Muscle of back (tissue), 13 donors: ENCODE measurements at places on chromosomes 13 and 19. TPM values are rescaled to one million over a fixed set of nuclear protein-coding genes. Genes with fewer than 3 reads are reported as not detected.

The FRY gene
- 52.4 TPM for polyA plus RNA-seq

The ZNF587 gene
- polyA plus RNA-seq, result 10.3 TPM

GRCh38 chr13:53121131-53121773, 92.6 kb downstream of the OLFM4 start:
- no peak for DNase-seq

DNA sequence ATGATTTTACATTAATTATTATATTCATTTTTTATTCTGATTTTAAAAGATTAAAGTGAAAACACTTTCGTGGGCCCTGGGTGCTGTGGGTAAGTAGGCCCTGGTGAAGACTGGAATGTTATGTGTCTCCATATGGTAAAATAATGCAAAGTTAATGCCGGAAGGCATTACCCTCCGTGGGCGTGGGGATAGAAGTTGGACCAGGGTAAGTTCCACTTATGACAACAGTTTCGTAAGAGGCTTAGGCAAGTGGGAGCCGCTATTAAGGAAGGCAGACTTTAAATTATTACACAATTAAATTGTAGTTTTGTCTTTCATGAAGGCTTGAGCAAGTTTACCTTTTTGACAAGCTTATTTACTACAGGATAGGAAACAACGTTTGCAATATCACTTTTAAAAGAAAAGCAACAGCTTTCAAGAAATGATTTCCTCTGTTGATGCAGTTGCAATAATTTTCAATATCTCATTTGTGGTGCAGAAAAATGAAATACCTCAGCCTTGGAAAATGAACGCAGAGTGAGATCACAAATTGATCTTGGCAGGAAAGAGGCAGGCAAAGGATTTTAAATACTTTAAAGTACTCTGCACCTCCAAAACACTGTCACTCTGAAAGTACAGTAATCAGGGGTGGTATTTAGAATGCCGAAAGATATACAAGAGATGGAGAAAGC, 310.6 kb downstream of the DCT start:
- DNase-seq, result peak; percentile 39

The TLE2 gene
- 28.2 TPM for polyA plus RNA-seq

The ZNF730 gene
- 3.9 TPM for polyA plus RNA-seq

GRCh38 chr13:94640721-94641120, 39.1 kb downstream of the GPR180 start:
- DNase-seq, result no peak

- no peak for DNase-seq
These were observed 14.4 kb upstream of the WDR88 start for GRCh38 chr19:33117501-33117900.

The SYCN gene
- polyA plus RNA-seq, result not detected

DNA sequence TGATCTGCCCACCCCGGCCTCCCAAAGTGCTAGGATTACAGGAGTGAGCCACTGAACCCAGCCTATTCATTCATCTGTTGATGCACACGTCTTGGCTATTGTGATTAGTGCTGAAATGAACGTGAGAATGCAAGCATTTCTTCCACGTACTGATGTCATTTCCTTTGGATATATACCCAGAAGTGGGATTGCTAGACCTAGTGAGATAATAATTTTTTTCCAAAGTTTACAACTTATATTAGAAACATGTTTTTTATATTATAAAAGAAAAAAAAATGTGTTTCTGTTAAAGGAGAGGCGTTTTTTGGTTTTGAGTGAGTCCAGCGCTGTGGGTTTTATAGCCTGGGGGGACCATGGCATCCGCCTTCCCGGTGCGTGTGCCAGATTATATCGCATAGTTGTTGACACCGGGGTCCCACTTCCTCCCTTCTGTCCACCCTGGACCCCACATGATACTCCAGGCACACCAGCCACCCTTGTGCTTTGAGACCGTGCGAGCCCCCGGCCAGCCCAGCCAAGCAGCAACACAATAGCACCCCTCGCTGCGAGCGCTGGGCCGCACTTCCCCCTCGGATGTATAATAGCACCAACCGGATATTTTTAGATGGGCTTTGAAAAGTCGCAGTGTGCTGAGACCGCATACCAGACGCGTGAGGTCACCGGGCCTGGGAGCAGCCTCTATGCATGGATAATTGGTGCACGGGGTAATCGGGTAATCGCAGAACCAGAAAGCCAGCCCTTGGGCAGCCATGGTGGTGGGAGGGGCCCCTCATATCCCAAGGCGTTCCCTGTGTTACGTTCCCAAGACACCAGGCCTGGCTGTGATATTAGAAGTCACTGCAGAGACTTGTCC, 59.6 kb downstream of the MYO9B start:
- peak; percentile 98 for DNase-seq

DNA sequence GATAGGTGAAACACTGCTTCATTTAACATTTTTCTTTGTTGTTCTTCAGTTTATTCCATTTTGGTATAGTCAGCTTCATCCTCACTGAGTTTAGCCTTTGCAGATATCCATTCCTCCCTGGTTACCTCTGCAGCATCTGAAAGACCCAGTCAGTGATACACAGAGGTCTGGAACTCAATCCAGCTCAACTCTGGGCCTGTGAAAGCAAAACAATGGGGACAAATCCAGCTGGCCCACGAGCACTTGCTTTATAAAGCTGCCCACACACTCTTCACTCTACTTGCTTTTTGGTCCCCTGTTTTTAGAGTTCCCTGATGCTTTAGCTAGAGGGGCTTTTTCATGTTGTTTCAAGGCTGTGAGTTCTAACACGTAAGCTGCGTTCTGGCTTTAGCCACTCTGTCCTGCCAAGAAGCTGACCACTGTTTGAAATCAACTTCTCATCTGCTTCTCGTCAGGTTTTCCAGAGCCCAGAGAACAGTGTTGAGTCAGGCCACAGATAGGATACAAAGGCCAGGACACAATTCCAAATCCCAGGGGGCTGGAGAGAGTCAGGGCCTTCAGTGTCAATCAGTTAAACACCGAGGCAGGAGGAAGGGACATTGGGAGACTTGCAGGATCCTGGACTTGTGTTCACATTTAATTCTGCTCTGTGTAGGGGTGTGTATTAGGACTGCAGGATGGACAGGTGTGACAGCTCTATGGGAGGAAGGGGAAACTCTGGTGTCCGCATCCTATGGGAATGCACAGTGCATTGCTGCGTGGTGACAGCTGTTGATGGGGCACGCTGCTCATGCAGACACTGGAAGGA, 83.5 kb upstream of the RNF113B start:
- DNase-seq, result no peak

DNA sequence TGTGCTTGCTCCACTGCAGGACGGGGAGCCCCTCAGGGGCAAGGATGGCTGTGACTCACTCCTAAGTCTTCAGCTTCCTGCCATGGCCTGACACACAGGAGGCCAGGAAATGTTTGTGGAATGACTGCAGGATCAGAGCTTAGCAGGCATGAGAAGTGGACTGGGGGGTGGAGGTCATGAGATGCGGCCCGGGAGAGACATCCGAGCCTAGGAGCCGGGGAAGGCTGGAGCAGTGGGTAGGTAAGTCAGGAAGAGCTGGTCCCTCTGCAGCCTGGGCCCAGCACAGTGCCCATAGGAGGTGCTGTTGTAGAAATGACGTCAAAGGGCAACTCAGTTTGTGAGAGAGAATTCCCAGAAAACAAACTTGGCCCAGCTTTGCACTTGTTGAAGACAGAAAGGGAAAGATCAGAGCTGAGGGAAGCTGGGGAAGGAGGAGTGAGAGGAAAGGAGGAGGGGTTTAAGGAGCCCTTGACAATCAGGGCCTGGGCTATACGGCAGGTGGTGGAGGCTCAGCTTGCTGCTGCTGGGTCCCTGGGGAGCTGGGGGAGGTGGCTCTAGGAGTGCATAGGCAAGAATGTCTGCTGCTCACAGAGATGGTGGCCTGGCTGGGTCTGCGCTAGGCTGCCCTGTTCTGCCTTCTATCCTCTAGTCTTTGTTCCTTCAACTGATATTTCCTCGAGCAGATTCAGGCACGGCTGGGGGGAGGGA, 18.5 kb downstream of the POU2F2 start:
- no peak for DNase-seq

GRCh38 chr13:46179969-46180763, 1.8 kb downstream of the LCP1 start:
- DNase-seq, result no peak

GRCh38 chr19:49875857-49876421, 1.2 kb downstream of the AKT1S1 start:
- DNase-seq, result peak; percentile 53

DNA sequence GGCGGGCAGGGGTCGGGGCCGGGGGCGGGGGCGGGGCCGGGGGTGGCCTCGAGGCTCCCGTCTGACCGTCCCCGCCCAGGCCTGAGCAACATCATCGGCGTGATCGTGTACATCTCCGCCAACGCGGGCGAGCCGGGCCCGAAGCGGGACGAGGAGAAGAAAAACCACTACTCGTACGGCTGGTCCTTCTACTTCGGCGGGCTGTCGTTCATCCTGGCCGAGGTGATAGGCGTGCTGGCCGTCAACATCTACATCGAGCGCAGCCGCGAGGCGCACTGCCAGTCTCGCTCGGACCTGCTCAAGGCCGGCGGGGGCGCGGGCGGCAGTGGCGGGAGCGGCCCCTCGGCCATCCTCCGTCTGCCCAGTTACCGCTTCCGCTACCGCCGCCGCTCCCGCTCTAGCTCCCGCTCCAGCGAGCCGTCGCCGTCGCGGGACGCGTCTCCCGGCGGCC, 9.4 kb upstream of the CACNG6 start:
- no peak for DNase-seq
